T-cell (primary cell): ENCODE measurements at places on chromosomes 1 and 21.

DNA sequence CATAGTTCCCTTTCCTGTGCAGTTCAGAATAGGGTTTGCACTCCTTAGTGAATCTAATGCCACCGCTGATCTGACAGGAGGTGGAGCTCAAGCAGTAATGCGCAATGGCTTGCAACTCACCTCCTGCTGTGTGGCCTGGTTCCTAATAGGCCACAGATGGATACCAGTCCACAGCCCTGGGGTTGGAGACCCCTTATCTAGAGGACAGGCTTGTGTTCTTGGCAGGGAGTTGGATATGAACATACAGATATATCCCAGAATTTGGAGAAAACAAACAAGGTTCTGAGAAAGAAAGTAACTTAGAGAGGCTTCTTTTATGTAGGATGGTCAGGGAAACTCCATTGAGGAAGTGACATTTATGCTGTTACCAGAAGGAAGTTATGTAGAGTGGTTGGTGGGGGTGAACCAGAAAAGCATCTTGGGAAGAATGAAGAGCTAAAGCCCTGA is 5.1 kb upstream of the PTPRC start:
- DNase-seq = no peak

GRCh38 chr1:114229368-114229767 is 75.7 kb upstream of the SYT6 start:
- no peak for DNase-seq

- no peak for DNase-seq
These were observed 145.6 kb downstream of the MRPL39 start for GRCh38 chr21:25461725-25462124.

DNA sequence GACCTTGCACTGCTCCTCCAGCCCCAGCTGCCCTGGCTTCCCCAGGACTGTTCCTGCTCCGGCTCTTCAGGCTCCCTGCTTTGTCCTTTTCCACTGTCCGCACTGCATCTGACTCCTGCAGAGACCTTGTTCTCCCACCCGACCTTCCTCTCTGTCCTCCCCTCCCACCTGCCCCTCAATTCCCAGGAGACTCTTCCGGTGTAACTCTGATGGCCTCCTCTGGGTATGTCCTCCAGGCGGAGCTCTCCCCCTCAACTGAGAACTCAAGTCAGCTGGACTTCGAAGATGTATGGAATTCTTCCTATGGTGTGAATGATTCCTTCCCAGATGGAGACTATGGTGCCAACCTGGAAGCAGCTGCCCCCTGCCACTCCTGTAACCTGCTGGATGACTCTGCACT is 550 bp downstream of the ACKR1 start:
- DNase-seq = no peak

DNA sequence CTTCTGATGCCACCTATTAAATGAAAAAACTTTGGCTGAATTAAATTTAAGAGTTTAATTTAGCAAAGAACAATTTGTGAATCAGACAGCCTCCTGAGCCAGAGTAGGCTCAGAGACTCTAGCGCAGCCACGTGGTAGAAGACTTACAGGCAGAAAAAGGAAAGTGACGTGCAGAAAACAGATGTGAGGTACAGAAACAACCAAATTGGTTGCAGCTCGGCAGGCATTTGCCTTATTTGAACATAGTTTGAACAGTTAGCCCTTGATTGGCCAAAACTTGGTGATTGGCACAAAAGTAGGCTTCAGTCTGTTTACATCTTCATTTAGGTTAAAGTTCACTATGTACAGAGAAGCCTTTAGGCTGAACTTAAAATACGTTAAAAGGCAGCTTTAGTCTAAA is 22.9 kb downstream of the TCP10L start:
- no peak for DNase-seq

DNA sequence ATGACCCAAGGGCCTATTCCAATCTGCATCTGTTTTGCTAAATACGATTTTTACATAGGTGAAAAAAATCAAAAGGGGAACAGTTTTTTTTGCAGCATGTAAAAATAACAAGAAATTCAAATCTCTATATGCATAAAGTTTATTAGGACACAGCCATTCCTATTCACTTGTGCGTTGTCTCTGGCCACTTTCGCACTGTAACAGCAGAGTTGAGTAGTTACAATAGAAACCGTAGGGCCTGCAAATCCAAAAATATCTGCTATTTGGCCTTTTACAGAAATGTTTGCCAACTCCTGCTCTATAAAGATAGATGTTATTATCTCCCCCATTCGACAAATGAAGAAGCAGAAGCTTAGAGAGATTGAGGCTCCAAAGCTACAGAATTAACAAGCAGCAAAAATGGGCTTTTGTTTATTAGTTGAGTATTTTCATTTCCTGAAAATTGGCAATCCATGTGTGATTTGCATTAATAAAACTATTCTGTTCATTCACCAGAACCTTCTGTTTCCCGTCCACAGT is 5.5 kb downstream of the DYNLT5 start:
- no peak for DNase-seq

DNA sequence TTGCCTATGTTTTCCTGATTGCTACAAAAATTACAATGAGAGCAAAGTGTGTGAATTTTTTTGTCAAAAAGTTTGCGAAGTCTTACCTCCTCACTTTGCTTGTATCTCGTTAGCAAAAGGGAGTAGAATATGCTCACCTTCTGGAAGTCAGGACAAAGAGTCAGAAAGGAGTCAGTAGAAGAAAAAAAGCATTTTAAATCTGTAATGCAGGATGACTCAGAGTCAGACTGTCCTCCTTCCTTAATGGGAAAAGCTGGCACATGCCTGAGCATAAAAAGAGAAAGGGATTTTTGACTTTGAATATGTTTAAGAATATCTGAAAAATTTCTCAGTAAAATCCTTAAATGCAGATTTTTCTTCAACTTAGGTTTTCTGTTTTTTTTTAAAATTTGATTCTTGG is 14.2 kb upstream of the VN1R5 start:
- no peak for DNase-seq

DNA sequence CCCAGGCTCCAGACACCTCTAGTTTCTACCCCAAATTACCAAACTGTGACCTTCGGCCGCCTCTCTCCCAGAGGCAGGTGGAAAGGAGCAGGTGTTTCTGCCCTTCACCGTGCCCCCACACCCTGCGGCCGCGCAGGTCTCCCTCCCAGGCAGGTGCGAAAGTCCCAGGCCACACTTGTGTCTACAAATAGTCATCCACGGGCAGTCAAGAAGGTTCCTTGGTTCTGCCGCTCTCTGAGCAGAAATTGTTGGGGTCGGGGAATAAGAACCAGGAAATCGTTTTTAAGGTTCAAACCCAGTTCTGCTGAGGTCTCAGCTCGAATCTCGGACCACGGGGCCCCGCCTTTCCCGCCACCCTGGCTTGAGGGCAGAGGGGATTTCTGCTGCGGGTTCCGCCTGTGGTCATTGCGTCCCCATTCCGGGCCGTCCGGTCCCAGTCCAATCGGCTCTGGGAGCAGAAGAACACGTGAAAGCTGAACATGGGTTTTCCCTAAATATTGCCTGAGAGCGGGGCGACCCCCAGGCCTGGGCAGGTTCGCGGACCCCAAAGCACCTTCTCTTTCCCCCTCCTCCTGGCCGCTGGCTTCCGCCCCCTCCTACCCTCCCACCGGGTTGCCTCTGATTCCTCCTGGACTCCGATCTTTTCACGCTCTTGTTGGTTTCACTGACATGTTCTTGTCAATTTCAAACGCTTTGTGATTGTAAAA is 1.2 kb upstream of the ATF3 start:
- no peak for DNase-seq

DNA sequence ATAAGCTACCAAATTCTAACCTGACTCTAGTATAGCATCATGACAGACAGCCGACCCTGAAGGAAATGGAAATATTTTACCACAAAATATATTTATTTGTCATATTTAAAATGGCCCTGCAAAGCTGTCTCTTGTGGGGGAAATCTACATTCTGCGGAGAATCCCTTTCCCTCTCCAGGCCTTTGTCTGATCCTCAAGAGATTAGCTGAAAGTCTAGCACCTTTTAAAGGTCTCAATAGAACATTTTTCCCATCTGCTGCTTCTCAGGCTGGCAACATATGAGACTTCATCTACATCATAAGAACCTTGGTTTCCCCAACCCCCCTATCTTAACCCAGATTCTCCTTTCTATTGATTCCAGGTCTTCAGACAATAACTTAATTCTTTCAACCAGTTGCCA is 1.7 kb upstream of the OR11L1 start:
- DNase-seq = no peak

GRCh38 chr1:95086949-95087533 is 14.3 kb upstream of the ALG14 start:
- no peak for DNase-seq

DNA sequence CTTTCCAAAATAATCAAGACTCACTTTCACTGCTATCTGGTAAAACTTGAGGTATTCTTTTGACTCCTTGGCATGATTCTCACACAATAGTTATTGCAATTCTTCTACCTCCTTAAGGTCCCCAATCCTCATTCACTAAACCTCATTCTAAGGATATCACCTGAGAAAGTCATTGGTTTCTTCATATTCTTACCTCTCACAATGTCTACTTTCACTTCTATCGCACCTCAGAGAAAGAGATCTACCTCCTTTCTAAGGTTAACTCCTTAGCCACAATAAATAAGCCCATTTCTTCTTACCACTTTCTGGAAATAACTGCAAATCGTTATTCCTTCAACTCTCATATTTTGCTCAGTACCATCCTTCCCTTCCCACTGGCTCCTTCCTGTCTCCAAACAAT is 18.7 kb downstream of the HNRNPR start:
- no peak for DNase-seq

DNA sequence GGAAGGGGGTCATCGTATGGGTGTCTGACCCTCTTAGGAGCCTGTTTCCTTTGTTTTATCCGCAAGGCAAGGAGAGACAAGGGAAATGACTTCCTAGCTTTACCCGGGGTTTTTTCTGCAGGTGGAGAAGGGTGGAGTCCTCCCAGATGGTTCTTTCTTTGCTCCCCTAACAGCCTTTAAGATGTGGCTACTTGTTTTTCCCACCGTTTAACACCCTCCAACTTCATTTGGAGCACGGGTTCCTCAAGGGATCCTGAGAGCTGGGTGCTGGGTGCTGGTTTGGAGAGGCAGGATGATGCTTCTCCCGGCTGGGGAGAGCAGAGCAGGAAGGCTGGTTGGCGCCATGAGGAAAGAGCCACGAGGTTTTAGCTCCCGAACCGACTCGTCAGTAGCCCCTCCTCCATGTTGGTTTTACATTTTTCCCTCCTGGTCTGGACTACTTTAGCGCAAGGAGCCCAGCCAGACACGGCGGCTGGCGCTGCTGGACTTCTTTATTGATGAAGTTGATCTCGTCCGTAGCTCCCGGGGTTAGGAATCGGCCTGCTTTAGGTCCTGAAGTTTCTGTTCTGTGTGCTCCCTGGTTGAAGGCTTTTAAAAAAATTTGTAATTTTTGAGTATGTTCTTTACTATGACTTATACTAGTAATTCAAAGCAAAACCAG is 1.4 kb downstream of the UCK2 start:
- DNase-seq = no peak

DNA sequence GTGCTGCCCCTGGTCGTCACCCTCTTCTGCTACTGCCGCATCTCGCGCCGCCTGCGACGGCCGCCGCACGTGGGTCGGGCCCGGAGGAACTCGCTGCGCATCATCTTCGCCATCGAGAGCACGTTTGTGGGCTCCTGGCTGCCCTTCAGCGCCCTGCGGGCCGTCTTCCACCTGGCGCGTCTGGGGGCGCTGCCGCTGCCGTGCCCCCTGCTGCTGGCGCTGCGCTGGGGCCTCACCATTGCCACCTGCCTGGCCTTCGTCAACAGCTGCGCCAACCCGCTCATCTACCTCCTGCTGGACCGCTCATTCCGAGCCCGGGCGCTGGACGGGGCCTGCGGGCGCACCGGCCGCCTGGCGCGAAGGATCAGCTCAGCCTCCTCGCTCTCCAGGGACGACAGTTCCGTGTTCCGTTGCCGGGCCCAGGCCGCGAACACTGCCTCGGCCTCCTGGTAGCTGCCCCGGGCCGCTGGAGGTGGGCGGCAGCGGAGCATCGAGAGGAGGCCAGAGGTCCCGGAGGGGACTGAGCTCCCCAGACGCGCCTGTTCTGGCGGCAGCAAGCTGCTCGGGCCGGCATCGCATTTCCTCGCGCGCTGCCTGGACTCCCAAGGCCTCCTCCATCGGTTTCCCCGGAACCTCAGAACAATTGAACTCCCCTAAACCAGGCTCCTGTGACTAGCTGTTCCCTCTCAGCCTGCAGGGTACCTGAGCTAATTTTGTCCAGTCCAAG is 1.1 kb downstream of the GPR25 start:
- no peak for DNase-seq

DNA sequence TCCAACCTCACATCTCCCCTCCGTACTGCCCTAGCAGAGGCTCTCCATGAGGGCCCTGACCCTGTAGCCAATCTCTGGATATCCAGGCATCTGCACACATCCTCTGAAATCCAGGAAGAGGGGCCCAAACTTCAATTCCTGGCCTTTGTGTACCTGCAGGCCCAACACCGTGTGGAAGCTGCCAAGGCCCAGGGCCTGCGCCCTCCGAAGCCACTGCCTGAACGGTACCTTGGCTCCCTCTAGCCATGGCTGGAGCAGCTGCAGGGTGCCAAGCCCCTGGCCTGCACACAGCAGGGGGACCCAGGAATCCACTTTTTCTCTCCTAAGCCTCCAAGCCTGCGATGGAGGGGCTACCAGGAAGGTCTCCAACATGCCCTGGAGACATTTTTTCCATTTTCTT is 84.2 kb downstream of the PTGER3 start:
- no peak for DNase-seq

DNA sequence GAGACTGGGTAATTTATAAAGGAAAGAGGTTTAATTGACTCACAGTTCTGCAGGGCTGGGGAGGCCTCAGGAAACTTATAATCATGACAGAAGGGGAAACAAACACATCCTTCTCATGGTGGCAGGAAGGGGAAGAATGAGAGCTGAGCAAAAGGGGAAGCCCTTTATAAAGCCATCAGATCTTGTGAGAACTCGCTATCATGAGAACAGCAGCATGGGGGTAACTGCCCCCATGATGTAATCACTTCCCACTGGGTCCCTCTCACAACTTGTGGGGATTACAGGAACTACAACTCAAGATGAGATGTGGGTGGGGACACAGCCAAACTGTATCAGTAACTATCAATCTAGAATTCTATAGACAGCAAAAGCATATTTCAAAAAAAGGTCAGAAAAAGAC is 64.7 kb upstream of the ACTRT2 start:
- no peak for DNase-seq

GRCh38 chr1:196464480-196464941 is 143.7 kb downstream of the KCNT2 start:
- DNase-seq = no peak

DNA sequence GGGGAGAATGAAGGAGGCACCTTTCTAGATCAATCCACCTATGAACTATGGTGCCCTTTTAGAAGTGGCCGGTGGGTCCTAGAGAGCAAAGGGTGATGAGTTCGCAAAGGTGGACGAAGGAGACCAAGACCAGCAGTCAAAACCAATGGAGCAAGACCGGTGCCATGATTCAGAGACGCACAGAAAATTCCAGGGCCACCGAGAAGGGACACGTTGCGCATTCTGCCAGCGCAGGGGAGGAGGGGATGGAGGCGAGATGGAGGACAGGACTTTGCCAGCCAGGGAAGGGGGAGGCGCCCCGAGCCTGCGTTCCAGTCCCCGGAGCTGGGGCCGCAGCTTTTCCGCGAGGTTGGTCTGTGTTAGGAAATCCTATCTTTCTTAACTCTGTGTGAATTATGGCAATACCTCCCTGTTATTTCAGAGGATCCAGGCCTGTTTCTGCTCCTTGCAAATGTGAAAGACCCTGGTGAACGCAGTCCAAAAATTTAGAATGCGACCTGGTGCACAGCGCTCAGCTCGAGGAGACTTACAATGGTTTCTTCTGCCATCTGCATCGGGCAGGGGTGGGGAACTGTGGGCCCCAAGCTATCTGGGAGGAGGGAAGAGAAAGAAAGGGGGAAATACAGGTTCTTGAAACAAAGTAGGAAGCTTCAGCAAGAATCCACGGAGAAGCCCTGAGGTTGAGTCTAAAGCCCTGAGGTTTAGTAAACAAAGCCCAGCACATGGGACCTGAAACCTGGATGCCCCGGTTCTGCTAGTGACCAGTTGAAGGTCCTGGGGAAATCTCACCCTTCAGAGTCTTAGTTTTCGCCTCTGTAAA is 129.4 kb downstream of the MRPS6 start:
- DNase-seq = no peak
